ENCODE measurements at places on chromosomes 12 and 14.

GRCh38 chr12:26921886-26922285 lies 15.9 kb downstream of the INTS13 start:
- DNase-seq, result no peak

GRCh38 chr12:45939759-45940158 lies 50.6 kb downstream of the SCAF11 start:
- no peak for DNase-seq

DNA sequence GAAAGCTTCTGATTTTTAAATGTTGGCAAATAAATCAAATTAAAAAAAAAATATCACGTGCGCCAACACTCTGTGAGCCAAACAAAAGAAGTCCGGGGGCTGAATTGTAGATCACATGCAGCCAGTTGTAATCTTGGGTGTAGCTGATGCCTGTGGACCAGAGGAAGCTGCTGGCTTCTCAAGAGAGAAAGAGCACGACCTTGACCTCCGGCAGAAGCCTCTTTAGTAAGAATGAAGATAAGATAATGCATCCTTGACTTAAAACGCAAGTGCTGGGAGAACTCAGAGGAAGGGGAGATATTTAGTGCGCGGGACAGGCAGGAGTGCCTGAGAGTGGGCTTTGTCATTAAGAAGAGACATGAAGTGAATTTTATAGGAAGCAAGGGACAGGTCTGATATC lies 162.8 kb upstream of the TBX3 start:
- no peak for DNase-seq

DNA sequence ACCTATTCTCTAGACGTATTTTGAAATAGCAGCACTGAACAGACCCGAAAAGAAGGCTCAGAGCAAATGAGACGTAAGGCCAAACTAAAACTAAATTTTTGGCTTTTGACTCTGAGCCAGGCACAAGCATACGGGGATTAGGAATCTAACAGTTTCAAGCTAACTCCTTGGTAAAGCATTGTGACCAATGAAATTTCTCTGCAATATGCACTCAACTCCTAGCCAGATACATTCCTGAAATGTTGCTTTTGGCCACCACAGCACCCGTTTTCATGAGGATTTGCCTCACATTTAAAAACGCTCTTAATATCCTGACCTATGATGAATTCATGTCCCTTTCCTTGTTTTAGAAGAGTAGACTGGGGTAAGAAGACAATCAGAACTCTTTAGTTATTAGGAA lies 53.1 kb upstream of the NPFF start:
- no peak for DNase-seq

DNA sequence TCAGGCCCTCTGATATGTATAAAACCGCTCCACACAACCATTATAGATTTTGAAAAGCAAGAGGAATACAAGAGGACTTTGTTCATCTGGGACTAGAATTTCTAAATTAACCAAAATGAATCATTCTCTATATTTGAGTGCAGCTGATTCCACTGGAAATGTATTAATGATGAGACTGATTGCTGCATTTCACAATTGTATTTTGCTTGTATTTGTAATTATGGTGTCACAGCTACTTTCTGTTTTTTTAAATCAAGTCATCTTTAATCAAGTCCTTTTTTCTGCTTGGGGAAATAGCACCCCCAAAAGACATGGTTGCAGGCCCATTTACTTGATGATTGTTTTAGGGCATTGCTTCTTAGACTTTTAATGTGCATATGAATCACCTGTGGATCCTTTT lies 162.4 kb downstream of the KICS2 start:
- DNase-seq, result no peak

GRCh38 chr14:38212111-38212510 lies 4.4 kb downstream of the SSTR1 start:
- no peak for DNase-seq

GRCh38 chr12:27463511-27464219 lies 17.1 kb downstream of the SMCO2 start:
- no peak for DNase-seq

- no peak for DNase-seq
Measured at GRCh38 chr12:53214687-53215455, 7.8 kb upstream of the ITGB7 start.

DNA sequence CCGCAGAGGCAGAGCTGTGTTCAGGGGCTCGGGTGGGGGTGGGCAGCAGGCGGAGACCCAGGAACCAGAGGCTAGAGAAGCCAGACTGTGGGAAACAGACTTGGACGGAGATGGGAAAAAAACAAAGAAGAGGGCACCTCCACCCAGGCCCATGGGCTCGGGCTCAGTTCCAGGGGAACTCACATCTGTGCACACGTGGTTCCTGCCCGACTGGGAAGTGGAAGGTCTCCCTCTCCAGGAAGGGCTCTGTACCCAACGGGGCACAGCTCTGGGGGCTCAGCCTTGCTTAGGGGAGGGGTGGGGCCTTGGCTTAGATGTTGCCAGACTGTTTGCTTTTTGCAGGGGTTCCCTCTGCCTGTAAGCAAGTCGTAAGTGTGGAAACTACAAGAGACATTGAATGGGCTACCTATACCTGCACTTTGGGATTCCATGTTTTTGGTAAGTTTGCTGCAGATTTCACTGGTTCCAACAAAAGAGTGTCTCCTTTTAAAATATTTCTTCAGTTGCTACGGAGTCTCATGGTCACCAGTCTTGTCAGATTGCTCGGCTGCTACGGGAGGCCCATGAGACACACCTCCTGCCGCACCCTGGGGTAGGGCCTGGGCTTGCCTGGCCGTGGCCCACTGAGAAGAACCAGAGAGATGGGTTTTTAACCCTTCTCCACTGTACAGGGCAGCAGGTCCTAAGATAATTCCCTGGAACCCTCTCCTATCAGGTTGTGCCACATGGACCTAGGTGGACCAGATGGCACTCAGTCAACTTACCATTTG lies 127.6 kb upstream of the EVL start:
- no peak for DNase-seq

- no peak for DNase-seq
Measured at GRCh38 chr12:43675048-43675904, 83.3 kb downstream of the PUS7L start.

DNA sequence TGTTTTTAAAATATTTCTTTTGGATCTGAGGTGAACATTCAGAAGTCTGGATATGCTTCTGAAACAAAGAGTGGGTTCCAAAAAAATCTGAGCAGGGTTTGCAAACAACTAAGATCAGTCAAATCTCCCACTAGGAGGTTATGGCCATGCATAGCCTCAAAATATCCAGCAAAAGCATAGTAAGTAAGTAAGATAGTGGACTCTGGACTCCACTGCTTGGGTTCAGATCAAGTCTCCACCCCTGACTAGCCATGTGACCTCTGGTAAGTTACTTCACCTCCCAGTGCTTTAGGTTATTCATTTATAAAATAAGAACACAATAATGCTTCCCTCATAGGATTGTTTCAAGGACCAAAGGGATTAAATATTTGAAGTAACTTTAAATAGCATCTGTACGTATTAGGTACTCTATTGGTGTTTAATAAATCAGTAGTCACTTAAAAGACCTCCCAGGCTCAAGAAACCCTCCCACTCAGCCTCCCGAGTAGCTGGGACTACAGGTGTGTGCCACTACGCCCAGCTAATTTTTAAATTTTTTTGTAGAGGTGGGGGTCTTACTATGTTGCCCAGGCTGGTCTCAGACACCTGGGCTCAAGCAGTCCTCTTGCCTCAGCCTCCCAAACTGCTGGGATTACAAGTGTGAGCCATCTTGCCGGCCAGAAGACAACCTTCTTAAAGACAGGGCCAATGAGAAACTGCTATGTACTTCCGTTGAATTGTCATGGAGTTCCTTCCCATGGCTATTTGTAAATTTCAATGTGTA lies 95.7 kb upstream of the SOX5 start:
- no peak for DNase-seq

- no peak for DNase-seq
Measured at GRCh38 chr12:119868992-119869391, 8.1 kb downstream of the CIT start.

- DNase-seq, result no peak
Measured at GRCh38 chr12:51360315-51360714, 13.8 kb upstream of the CELA1 start.

GRCh38 chr12:109847142-109847735 lies 14.0 kb upstream of the TRPV4 start:
- no peak for DNase-seq

GRCh38 chr14:58864751-58865513 lies 227.2 kb downstream of the DACT1 start:
- DNase-seq, result no peak

DNA sequence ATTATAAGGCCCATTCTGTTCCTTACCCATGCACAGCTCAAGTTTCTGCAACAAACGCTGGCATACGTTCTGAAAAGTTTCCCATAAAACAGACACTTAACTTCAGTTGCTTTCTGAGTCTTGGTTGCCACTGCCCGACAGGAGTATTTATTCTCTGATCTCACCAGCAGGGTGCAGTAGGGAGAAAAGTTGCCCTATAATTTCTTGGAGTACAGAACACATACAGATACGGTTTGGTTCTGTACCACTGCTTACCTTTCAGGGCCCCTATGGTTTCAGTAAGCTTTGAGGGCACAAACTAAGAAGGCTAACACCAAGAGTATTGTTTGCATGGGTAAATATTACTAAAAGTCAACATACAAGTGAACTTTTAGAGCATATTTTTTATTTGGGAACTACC lies 77.9 kb downstream of the SPATA7 start:
- DNase-seq, result no peak

GRCh38 chr14:103695296-103696069 lies 19.8 kb downstream of the XRCC3 start:
- no peak for DNase-seq

DNA sequence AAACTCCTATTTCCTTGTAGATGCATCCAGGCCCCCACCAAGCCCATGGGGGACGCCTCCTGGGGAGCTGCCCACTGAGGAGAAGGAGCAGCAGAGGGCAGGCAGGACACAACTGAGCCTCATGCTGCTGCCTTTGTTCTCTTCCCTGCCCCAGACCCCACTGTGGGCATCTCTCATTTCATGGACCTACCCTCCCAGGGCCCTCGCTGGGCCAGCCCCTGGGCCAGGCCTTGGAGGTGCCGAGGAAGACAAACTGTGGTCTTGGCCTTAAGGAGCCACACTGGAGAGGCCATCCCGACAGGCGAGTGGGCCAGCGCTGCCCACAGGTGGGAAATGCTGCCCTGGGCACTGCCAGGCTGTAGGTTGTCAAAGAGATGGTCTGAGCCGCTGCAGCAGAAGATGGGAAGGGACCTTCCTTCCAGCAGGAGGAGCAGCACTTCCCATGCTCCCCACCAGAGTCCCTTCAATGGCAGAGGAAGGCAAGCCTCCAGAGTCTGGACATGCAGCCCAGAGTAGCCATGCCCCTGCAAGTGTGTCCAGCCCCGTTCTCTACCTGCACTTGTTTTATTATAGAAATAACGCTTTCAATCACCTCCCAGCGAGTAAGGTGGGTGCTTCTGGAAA lies 147.4 kb downstream of the BCL11B start:
- DNase-seq, result no peak

DNA sequence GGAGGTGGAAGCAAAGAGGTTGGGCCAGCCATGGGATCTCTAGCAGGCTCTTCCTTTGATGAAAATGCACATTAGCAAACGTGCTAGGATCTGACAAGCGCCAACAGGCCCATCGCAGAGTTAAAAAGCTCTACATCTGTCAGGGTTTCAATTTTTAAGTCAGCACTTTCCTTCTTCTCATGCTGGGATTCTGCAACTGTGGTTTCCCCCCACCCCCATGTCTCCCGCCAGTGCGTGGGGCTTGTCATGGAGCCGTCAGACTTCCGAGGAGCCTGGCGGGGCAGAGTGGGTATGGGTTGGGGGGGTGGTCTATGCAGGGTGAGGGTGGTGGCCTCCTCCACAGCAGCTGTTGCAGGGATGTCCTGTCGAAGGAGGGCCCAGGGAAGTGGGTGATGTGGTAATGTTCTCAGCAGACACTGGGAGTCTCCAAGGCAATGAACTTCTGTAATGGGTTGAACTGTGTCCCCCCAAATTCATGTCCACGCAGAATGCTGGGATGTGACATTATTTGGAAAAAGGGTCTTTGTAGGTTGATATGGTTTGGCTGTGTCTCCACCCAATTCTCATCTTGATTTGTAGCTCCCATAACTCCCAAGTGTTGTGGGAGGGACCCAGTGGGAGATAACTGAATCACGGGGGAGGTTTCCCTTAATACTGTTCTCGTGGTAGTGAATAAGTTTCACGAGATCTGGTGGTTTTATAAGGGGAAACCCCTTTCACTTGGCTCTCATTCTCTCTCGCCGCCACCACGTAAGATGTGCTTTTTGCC lies 115.2 kb upstream of the MAP1LC3B2 start:
- DNase-seq, result no peak

GRCh38 chr12:120684523-120684932 lies 2.4 kb upstream of the MLEC start:
- DNase-seq, result no peak

DNA sequence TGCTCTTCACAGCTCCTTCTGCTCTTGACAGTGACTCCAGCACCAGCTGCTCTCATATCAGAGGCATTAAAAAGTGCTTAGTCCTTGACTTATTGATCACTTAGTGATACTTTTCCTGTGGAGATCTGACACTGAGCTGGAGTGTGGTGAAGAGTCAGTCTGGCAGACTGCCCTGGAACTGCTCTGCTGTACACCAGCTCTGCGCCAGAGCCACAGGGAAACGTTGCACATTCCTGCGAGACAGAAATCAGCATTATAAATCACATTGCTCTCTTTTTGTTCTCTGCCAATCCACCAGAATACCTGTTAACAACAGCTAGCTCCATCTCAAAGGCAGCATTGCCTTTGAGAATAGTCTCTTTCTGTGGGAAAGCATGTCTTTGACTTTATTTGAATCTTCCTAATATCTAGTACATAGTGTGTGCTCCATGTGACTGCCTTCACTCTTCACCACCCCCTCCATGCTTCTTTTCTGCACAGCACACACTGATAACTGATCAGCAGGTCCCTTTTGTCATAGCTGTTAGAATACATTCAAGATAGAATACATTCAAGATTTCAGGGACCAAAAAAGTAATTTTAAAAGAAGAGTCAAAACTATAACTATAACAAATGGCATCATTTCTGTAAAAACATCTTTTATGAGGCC lies 48.2 kb upstream of the VSX2 start:
- no peak for DNase-seq

GRCh38 chr14:54343272-54344121 lies 53.3 kb upstream of the CDKN3 start:
- no peak for DNase-seq

GRCh38 chr14:64581363-64581762 lies 31.6 kb downstream of the PPP1R36 start:
- no peak for DNase-seq

- no peak for DNase-seq
Measured at GRCh38 chr14:56159066-56159465, 40.9 kb downstream of the PELI2 start.

GRCh38 chr12:112168561-112168971 lies 43.2 kb downstream of the TRAFD1 start:
- DNase-seq, result no peak

DNA sequence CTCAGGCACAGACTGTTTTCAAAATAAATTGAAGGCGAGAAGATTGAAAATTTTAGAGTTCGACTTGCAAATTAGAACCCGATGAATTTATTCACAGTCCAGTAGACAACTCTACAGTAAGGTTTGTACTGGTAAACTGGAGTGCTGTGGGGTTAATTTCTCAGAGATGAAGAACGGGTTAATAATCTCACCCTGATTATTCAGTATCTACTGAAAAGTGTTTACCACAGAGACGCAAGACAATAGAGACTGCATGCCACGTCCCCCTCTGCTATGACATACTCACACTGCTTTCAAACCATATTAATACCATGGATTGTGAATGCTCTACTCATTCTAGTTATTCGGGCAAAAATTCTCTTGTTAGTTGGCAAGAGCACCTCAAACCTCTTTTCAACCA lies 36.1 kb downstream of the CFL2 start:
- no peak for DNase-seq
